Lung microvascular endothelial cell (primary cell): ENCODE measurements at places on chromosomes 7 and 10. TPM values are rescaled to one million over a fixed set of nuclear protein-coding genes. Genes with fewer than 3 reads are reported as not detected.

GRCh38 chr10:18261768-18262231, 121.6 kb downstream of the CACNB2 start:
- no peak for DNase-seq

DNA sequence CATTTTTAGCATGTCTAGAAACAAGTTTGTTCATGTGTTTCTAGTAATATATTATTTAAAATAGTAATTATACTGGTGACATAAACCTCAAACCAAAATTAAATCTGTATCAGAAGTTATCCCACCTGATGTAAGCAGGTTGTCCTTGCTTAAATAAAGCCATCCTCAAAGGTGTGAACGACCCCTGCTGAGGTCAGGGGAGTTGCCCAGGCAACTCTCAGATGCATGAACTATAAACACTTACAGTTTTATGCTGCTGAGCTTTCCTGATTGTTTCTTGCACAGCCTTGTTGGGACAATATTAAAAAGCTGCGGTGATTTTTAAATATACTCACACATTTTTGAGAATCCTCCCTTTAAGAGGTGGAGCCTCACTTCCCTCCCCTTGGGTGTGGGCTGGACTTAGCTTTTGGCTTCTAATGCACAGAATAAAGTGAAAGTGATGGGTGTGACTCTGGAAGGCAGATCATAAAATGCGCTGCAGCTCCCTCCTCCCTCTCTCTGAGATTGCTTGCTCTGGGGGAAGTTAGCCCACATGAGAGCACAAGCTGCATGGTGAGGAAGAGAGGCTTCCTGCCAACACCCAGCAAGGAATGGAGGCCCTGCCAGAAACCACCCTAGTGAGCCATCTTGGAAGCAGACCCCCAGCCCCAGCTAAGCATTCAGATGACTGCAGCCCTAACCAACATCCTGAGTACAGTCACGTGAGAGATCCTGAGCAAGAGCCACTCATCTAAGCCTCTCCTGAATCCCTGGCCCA, 152.7 kb downstream of the SKIDA1 start:
- DNase-seq, result peak; percentile 76

- no peak for DNase-seq
These were observed 15.2 kb upstream of the FBXW4 start for GRCh38 chr10:101710059-101710695.

GRCh38 chr7:28983396-28984190, 25.5 kb upstream of the TRIL start:
- no peak for DNase-seq

DNA sequence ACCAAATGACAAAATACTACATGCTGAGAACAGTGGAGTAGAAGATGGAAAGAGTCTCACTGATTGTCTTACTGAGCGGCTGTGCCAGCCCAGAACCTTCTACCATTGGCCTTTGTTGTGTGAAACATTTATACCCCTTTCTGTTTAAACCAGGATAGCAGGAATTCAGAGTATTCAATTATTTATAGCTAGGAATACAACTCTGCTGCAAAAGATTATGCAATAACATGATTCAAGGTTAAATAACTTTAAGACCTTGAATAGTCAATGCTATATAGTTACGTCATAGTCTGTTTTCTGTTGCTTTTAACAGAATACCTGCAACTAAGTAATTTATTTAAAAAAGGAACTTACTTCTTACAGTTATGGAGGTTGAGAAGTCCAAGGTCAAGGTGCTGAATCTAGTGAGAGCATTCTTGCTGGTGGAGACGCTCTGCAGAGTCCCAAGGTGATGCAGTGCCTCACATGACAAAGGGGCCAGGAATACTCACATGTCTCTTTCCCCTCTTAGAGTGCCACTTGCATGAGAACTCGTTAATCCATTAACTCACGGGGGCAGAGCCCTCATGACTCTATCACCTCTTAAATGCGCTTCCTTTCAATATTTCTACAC, 371.8 kb downstream of the MDFIC start:
- DNase-seq, result no peak

- no peak for DNase-seq
These were observed 4.6 kb upstream of the INPP5A start for GRCh38 chr10:132532749-132533560.

- peak; percentile 74 for DNase-seq
These were observed 49.4 kb downstream of the CAV1 start for GRCh38 chr7:116574025-116574822.

GPR37 gene
- 0.20 and 0.87 TPM in 2 replicates for total RNA-seq

PDE1C gene
- under 0.01 and 0.22 TPM in 2 replicates for total RNA-seq

KCNMA1 gene
- total RNA-seq, result 0.87 TPM in 1 of 2 replicates, not detected in the other

KEL gene
- not detected in 2 replicates for total RNA-seq

ADCYAP1R1 gene
- under 0.01 TPM in 1 of 2 replicates, not detected in the other for total RNA-seq
